ENCODE measurements at places on chromosomes 11 and 22. TPM values are rescaled to one million over a fixed set of nuclear protein-coding genes. Genes with fewer than 3 reads are reported as not detected.
A peak's percentile ranks its signal among the peaks of the same experiment; 100 is the strongest.

DNA sequence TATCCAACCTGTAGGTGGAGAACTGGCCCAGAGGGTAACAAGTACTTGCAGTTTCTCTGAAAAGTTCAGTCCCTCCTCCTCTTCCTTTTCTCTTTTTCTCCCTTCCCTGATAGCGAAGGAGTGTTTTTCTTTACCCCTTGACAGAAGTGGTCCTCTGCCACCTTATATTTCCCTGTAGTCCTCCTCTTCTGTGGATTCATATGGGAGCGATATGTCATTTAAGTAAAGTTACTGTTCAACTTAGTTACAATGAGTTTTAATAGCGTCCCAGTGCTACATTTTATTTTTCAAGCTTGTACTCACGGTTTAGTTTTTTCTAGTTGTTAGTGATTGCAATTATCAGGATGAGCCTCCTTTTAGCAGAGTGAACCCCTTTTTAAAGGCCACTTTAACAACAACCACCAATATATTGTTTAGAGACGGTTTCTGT, 1.4 kb downstream of the PCF11 start:
- peaks cover 4% of the 10 kb centered on the region for H3K36me3 ChIP-seq
- peaks cover 5% of the 10 kb centered on the region for H3K4me1 ChIP-seq
- H3K27me3 ChIP-seq, result no peaks in the 10 kb centered on the region
- peak overlapping the region; percentile 99 for H3K27ac ChIP-seq
- DNase-seq, result peak; percentile 7

DNA sequence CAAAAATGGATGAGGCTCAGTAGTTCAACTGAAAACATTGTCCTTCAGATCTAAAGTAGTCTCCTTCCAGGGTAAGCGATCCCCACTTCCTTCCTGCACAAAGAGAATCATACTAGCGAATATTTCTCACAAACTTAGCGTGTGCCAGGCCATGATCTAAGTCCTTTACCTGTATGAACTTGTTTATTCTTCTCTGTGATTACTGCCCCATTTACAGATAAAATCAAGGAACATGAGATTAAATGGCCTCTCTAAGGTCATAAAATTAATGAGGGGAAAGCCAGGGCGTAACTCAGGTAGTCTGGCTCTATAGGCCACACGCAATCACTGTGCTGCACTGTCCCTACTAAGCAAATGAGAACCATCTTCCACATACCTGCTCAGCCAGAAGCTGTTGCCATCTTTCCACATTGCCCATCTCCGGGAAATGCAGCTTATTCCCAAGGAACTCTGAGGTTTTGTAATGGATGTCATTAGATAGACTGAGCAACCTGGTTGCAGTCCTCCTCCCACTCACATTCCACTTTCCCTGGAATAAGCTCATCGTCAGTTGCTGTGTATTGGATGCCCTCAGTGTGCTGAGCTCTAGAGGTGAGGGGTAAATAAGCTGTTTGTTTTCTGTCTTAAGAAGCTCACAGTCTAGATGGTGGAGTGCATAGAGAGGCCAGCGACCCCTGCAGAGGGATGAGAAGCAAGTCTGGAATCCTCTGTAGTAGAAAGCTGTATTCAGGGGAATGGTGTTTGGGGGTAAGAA, 146.3 kb downstream of the SNX19 start:
- DNase-seq, result no peak
- H3K4me3 ChIP-seq, result no peak overlapping the region
- peaks cover 7% of the 10 kb centered on the region for H3K4me1 ChIP-seq
- H3K36me3 ChIP-seq, result no peaks in the 10 kb centered on the region
- no peak overlapping the region for H3K27ac ChIP-seq

DNA sequence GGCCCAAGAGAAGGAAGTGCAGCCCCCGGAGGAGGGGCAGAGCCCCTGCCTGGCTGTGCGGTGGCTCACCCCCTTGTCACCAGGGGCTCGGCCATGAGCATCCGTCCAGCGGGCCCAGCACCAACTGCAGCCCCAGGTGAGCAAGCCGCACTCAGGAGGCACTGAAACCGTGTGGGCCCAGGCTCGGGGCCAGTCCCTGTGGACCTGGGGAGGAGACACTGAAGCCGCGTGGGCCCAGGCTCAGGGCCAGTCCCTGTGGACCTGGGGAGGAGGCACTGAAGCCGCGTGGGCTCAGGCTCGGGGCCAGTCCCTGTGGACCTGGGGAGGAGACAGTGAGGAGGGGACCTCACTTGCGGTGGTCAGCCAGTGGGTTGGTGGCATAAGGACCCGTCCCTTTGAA, 13.9 kb downstream of the LSP1 start:
- no peak overlapping the region for H3K27ac ChIP-seq
- H3K4me1 ChIP-seq, result peaks cover 6% of the 10 kb centered on the region
- H3K27me3 ChIP-seq, result peaks cover 33% of the 10 kb centered on the region

DNA sequence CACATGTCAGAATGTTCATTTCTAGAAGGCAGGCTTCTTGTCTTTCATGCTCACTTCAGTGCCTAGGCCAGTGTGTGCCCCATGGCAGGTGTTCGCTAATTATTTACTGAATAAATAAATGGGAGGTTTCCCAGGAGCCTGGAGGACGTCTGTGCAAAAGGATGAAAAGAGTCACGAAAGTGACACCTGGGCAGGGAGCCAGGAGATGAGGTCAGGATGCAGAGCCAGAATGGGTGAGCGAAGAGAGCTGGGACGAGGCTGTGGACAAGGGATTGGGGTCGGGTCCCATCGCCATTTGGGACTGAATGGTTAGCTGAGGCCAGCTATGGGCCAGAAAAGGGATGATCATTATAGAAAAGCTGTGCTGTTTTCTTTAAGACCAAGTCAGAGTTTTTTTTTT, 560.4 kb downstream of the TBC1D22A start:
- DNase-seq, result no peak
- no peaks in the 10 kb centered on the region for H3K27me3 ChIP-seq
- H3K4me1 ChIP-seq, result no peaks in the 10 kb centered on the region
- no peak overlapping the region for H3K27ac ChIP-seq

DNA sequence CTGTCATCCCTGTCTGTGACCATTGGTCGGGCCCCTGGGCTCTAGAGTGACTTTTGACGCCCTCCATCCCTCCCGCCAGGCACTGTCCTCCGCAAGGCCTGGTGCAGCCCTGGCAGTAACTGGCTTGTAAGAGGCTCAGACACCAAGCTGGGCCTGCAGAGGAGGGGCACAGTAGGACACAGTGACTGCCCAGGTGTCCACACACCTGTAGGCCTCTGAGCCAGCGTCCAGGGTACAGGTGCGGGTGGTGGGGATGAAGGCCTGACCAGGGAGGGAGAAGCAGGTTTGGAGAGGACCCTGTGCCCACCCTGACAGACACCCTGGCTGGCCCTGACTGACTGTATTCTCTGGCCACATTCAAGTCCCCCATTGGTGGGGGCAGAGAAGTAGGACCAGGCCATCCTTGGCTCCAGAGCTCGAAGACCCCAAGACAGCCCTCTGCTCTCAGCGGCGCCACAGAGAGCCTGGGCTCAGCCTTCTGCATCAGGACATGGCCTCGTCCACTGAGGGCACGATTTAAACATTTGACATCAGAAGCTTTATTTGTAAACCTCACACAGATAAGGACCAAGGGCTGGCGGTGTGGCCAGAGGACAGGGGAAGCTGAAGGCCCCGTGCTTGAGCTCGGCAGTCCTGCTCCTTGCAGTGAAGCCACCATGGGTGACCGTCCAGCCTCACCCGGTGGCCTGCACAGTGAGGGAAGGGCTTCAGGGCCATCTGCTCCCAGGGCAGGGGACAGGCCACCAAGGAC, 31.4 kb downstream of the PPIL2 start:
- H3K4me1 ChIP-seq, result no peaks in the 10 kb centered on the region
- H3K27ac ChIP-seq, result no peak overlapping the region
- DNase-seq, result no peak

DNA sequence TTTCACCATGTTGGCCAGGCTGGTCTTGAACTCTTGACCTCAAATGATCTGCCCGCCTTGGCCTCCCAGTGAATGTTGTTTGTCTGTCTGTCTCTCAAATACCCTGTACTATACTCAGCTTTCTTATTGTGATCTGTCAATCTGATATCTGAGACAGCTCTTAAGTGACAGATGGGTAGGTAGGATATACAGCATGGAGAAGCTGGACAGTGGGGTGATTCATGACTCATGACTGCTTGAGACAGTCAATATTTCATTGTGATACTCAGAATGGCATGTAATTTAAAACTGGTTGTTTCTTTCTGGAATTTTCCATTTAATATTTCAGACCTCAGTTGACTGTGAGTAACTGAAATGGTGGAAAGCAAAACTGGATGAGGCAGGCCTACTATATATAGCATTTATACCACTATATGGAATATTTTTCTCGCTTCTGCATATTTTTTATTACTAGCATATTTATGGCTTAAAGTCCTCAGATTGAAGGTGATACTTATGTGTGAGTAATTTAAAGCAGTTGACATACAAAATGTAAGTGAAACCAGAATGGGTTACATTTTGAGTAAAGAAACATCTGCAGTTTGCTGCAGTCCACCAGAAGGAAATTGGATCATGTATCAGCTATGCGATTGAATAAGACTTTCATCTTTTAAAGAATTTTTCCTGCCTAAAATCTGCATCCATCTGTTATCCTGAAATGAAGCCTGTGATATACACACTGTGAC, 22.3 kb downstream of the ARHGAP42 start:
- H3K27me3 ChIP-seq, result no peaks in the 10 kb centered on the region
- no peaks in the 10 kb centered on the region for H3K4me1 ChIP-seq
- H3K36me3 ChIP-seq, result no peaks in the 10 kb centered on the region

DNA sequence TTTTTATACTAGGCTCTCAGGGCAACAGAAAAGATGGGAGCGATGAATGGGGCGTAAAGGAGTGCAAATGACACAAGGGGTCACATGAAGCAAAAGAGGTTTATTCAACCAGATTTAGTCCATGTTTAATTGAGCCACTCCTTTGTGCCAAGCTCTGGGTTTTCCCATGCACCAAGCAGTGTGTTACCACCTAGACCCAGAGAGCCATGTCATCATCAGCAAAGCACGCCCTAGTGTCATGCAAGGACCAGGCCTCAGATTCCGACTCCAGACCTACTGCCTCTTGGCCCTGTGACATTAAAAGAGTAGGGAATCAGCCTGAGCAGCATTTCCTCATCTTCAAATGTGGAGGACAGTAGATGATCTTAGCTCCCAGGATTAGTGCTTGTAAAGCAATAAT, 1.1 kb upstream of the IGLL5 start:
- H3K27ac ChIP-seq, result no peak overlapping the region
- H3K4me3 ChIP-seq, result no peak overlapping the region
- H3K4me1 ChIP-seq, result no peaks in the 10 kb centered on the region
- no peaks in the 10 kb centered on the region for H3K36me3 ChIP-seq
- no peak for DNase-seq

GRCh38 chr11:3154001-3154599, 11.0 kb downstream of the OSBPL5 start:
- peaks cover 57% of the 10 kb centered on the region for H3K4me1 ChIP-seq
- no peak overlapping the region for H3K4me3 ChIP-seq
- H3K27me3 ChIP-seq, result no peaks in the 10 kb centered on the region
- no peak for DNase-seq
- peak overlapping the region; percentile 57 for H3K27ac ChIP-seq

DNA sequence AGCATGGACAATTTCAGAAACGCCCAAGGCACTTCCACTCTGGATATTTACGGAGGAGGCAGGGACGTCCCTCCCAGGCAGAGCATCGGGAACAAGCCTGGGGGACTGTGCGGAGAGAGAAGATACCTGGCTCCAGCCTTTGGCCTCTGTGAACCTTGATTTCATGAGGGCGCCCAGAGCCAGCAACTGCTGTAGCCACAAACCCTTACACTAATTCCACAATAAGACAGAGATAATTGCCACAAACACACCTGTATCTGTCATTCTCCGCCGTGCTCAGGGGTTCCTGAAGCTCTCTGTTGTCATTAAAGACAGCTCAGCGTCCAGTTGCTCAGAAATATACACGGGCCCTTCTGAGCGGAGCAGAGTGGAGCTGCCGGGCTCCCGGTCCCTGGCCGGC, 1292.1 kb downstream of the TBC1D22A start:
- H3K27ac ChIP-seq, result no peak overlapping the region
- H3K4me1 ChIP-seq, result no peaks in the 10 kb centered on the region
- no peaks in the 10 kb centered on the region for H3K27me3 ChIP-seq
- DNase-seq, result no peak
- no peaks in the 10 kb centered on the region for H3K36me3 ChIP-seq
- H3K4me3 ChIP-seq, result no peak overlapping the region

- H3K36me3 ChIP-seq, result no peaks in the 10 kb centered on the region
- no peak overlapping the region for H3K27ac ChIP-seq
- no peak for DNase-seq
These were observed 98.7 kb downstream of the MPPED1 start for GRCh38 chr22:43510281-43511070.

- H3K27ac ChIP-seq, result no peak overlapping the region
- no peak overlapping the region for H3K4me3 ChIP-seq
- H3K27me3 ChIP-seq, result no peaks in the 10 kb centered on the region
These were observed 28.8 kb downstream of the TEAD1 start for GRCh38 chr11:12702999-12703453.

GRCh38 chr11:79219186-79220045, 221.4 kb downstream of the TENM4 start:
- no peak overlapping the region for H3K4me3 ChIP-seq
- no peaks in the 10 kb centered on the region for H3K27me3 ChIP-seq
- no peak for DNase-seq
- no peaks in the 10 kb centered on the region for H3K36me3 ChIP-seq

DNA sequence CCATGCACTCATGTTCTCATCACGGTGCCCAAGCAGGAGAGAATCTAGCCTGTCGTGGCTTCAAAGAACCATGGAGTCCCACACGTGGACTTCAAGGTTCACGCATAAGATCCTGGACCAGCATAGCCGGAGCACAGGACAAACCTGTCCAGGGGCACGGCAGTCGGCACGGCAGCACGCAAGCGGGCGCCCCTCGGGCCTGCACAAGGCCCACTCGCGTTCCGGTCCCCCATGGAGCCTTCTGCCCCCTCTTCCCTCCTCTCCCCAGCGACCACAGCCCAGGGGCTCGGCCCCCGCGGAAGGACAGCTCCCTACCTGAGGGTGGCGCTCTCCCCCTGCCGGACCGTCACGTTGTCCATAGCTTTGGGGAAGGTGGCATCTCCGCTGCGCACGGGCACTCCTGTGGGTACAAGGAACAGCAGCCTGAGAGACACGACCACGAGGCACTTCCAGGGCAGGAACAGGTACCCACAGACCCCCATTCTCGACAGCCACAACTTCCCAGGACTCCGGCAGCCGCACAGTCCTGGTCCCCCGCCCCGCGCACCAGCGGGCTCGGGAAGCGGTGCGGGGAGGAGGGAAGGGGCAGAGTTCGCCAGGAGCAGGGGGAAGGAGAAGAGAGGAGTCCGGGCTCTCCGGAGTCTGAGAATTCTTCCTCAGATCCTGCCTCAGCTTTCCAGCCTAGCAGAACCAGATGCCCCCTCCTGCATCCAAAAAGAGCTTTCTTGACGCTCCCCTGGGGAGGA, 589.5 kb downstream of the OPCML start:
- H3K4me1 ChIP-seq, result peaks cover 7% of the 10 kb centered on the region
- peak overlapping the region; percentile 5 for H3K4me3 ChIP-seq
- DNase-seq, result no peak
- no peaks in the 10 kb centered on the region for H3K36me3 ChIP-seq
- H3K27ac ChIP-seq, result no peak overlapping the region

The TEX54 gene
- 0.76 TPM for polyA plus RNA-seq

The NLRP6 gene
- 37.4 TPM for polyA plus RNA-seq

The LAYN gene
- polyA plus RNA-seq, result 5.4 TPM

The HSPB2 gene
- 4.3 TPM for polyA plus RNA-seq

The CRYBB1 gene
- 0.73 TPM for polyA plus RNA-seq

The ENDOD1 gene
- 29.7 TPM for polyA plus RNA-seq

The OVOL1 gene
- polyA plus RNA-seq, result 32.6 TPM

The H19 gene
- 4,676 TPM for polyA plus RNA-seq

The MS4A7 gene
- polyA plus RNA-seq, result 15.7 TPM

The SLC1A2 gene
- 0.49 TPM for polyA plus RNA-seq

Measured in large intestine (tissue), 12 donors.